NAMALWA (cell line): ENCODE measurements at places on chromosomes 13 and 19.

DNA sequence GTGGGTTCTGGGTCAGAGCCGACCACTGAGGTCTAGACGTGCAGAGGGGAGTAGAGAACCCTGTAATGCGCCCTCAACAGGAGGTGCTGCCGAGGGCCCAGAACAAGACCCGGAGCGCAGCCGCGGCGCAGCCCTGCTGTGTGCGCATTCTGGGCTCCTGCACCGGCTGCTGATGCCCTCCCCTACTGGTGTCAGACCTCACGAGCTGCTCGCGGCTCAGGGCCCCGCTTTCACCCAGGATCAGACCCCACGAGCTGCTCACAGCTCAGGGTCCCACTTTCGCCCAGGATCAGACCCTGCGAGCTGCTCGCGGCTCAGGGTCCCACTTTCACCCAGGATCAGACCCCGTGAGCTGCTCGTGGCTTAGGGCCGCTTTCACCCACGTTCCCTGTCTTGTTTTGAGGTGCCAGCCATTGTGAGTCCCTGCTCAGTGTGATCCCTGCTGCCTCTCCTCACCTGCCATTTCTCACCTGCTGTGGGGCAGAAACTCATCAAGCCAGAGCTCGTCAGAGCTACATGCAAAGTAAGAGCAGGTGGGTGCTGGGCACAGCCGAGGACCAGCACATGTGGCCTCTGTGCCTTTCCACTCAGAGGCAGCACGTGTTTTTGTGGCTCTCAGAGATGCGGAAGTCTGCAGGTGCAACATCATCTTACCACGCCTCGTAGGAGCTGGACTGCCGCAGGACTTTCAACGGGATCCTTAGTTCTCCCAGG, 47.0 kb upstream of the C13orf46 start:
- DNase-seq, result peak; percentile 72

- DNase-seq, result no peak
Observed at GRCh38 chr13:74770361-74770760, 636.2 kb upstream of the KLF12 start.

DNA sequence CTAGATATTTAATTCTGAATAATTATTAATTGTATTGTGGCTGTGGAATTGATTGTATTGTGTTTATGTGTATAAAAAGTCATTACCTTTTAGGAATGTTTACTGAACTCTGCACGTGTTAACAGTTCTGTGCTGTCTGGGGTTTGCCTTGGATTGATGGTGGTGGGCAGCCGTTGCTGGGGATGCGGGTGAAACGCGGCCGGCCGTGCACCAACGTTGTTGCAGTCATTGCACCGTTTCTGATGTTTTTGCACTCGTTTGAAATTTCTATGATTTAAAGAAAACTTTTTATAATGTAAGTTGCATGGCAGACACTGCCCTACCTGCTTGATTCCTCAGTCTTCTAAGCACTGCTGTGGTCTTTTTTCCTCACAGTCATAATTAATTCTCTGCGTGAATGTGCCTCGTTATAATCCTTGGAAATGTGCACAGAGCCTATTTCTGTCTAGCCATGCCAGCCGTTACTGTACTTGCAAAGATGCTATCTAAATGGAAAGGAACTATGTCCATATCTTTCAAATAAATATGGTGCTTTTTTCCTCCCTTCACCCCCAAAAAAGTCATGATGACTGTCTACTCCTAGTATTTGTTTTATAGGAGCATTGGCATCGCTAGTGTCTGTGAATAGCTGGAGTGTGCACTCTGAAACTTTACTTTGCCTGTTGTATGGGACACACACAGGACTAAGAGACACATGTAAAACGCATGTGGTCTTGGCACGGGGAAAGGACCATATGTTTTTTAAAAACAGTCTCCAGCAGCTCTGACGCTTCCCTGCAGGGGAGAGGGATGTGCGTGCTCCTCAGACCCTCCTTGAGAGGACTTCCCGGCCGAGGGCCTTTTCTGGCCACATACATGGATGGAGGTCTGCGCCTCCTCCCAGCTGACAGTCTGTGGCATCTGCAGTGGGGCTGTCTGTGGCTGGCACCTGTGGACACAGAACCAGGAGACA, 40.7 kb upstream of the MCF2L start:
- DNase-seq, result no peak

DNA sequence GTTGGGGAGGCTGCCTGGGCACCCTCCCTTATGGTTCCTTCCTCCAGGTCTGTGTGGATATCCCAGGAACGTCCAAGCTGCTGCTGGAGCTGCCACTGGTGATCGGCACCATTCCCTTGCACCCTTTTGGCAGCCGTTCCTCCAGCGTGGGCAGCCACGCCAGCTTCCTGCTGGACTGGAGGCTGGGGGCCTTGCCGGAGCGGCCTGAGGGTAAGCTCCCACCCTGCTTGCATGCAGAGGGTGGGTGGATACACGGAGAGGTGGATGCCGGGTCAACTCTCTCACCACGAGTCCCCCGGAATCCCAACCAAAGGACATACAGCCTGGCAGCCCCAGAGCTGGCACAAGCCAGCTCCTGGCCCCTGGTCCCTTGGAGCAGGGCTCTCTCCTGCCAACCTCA, 2.2 kb downstream of the ARRDC2 start:
- DNase-seq, result no peak

DNA sequence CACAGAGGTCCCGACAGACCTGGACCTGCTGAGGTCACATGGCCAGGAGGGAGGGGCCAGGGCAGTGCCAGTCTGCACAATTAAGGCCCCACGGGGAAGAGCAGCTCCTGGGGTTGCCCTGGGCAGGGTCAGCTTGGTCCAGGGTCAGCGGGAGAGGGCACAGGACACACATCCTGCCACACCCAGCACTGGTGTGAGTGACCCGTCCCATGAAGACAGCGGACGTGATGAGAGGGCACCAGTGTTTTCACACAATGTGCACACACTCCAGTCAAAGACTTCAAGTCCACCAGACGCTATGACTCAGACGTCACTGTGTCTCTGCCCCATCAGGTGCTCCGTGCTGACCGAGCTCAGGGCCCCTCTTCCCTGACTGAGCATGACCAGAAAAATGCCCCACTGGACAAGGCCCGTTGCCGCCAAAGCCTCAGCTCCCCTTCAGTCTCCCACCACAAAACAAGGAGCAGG, 4.2 kb downstream of the TMEM259 start:
- DNase-seq, result no peak
